Pons (tissue), 1 donor: ENCODE measurements at places on chromosomes 6 and 20.

DNA sequence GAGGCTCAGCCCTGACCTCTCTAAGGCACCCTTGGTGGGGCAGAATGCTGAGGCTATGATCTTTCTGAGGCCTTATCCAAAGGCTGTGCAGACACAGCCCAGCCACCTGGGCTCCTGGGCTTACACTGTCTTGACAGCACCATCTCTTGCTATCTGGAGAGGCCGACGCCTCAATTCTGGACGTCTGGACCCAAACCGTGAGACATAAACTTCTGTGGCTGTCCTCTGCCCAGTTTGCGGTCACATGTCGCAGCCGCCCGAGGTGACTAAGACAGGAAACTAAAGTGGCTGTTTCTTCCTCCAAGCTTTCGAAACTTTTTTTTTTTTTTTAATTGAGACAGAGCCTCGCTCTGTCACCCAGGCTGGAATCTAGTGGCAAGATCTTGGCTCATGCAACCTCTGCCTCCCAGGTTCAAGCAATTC is 49.3 kb downstream of the PRR18 start:
- DNase-seq = peak; percentile 47

DNA sequence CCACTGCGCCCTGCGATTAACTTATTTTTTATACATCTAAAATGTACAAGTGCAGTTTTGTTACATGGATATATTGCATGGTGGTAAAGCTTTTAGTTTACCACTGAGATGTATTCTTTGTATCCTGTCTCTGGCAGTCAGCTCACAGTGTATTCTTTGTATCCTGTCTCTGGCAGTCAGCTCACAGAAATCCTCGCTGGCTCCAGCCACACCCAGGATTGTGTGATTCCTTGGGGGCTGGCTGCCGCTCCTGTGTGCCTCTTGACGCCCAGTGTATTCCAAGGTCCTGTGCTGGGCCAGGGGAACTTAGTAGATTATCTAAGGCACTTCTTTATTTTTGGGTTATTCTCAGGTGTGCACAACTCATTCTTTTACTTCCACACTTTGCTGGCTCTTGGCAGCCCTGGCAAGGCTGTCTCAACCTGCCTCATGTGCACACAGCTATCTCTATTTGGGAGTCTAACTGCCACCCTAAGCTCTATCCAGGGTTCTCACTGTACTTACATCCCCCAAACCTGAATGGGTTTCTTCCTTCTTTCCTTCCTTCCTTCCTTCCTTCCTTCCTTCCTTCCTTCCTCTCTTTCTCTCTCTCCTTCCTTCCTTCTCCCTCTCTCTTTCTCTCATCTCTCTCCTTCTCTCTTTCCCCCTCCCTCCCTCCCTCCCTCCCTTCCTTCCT is 12.4 kb upstream of the RNF24 start:
- no peak for DNase-seq

GRCh38 chr20:21571841-21572690 is 58.2 kb upstream of the NKX2-2 start:
- peak; percentile 57 for DNase-seq

- no peak for DNase-seq
Measured at GRCh38 chr6:112398686-112399085, 51.6 kb downstream of the RFPL4B start.

GRCh38 chr6:111799576-111800258 is 73.5 kb downstream of the FYN start:
- DNase-seq = no peak

- DNase-seq = peak; percentile 11
Measured at GRCh38 chr6:5905431-5906339, 101.0 kb downstream of the NRN1 start.

- DNase-seq = no peak
Measured at GRCh38 chr6:43768506-43768860, 1.5 kb upstream of the VEGFA start.

DNA sequence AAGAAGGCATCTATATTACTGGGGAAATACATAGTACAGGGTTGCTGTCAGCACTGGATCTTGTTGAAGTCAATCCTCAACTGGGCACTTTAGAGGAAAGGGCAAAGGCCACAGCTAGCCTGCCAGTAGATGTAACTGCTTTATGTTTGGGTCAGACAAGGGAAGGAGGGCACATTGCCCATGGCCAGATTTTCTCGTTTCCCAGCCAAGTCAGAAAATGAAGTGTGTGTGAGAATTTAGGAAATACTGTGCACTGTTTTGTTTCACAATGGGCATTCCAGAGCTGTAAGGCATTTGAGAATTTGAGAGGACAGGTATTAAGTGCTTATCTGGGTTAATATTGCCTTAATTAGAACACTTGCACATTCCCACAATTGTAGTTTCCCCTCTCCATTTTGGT is 183.9 kb upstream of the MCHR2 start:
- DNase-seq = no peak
